ENCODE measurements at places on chromosomes 3 and 15.

- DNase-seq = no peak
Observed at GRCh38 chr3:46301122-46301835, 52.6 kb upstream of the CCR2 start.

GRCh38 chr3:169034401-169034800 lies 629.1 kb downstream of the MECOM start:
- DNase-seq = no peak

GRCh38 chr3:122063908-122064307 lies 8.7 kb downstream of the CD86 start:
- DNase-seq = no peak

DNA sequence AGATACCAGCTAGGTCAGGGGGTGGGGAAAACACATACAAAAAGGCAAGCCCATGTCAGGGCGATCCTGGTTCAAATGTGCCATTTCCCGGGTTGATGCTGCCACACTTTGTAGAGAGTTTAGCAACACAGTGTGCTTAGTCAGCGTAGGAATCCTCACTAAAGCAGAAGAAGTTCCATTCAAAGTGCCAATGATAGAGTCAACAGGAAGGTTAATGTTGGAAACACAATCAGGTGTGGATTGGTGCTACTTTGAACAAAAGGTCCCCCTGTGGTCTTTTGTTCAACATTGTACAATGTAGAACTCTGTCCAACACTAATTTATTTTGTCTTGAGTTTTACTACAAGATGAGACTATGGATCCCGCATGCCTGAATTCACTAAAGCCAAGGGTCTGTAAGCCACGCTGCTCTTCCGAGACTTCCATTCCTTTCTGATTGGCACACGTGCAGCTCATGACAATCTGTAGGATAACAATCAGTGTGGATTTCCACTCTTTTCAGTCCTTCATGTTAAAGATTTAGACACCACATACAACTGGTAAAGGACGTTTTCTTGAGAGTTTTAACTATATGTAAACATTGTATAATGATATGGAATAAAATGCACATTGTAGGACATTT lies 28.9 kb downstream of the TPM1 start:
- DNase-seq = no peak

- no peak for DNase-seq
Observed at GRCh38 chr3:56773986-56774385, 27.8 kb downstream of the ARHGEF3 start.
